Activated naive CD8-positive, alpha-beta T cell treated with anti-CD3 and anti-CD28 coated beads for 36 hours (primary cell): ENCODE measurements at places on chromosomes 13 and 19. TPM values are rescaled to one million over a fixed set of nuclear protein-coding genes. Genes with fewer than 3 reads are reported as not detected.

Gene ACP7
- not detected for total RNA-seq

Gene C13orf42
- not detected for total RNA-seq

Gene PCDH20
- total RNA-seq, result not detected

DNA sequence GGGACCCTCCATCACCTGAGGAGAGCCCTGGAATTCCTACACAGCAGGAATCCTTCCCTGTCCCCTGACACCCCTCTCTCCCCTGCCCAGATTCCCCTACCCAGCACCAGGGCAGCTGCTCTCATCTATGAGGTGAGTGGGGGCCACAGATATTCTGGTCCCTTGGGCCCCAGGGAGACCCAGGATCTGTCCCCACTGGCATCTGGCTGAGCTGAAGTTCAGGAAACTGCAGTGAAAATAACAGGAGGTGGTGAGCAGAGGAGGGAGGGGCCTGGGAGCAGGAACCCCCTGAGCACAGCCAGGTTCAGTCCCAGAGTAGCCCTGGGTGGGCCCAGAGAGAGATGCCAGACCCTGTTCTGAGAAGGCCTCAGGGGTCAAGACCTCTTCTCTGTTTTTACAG is 10.1 kb downstream of the CEACAM21 start:
- no peak for DNase-seq

- DNase-seq, result no peak
Measured at GRCh38 chr13:109785892-109786450, 412 bp downstream of the IRS2 start.

DNA sequence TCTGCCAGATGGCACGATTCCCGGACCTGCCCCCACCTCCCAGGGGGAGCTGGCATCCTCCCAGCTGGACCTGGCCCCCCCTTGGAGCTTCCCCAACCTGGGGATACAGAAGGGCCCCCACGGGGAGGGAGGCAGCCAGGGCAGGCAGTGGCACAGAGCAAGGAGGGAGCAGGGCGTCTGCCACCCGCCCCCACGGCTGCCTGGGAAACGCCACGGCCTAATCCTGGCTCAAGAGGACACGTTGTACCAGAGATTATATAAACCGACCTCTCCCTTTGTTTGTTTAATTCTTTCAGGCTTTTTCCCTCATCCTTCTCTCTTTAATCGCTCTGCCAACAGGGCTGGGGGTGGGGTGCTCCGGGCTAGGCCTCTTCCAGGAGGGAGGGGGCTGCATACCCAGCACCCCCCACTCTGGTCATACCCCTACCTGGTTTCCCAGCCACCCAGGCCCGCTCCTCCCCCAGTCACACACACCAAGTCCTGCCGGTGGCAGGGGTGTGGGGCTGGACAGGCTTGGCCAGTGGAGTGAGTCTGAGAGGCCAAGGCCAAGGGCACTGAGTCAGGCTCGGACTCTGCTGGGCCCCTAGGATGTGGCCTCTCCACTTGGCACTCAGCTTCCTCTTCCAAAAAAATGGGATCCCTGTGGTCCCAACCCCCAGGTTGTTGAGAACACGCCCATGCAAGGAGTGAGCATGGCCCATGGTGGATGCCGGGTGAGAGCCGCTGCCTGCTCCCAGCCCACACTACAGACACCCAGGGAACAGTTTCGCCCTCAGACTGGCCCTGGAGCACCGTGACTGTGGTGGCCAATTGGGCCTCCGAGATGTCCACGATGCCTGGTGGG is 29.5 kb upstream of the NFIC start:
- no peak for DNase-seq

DNA sequence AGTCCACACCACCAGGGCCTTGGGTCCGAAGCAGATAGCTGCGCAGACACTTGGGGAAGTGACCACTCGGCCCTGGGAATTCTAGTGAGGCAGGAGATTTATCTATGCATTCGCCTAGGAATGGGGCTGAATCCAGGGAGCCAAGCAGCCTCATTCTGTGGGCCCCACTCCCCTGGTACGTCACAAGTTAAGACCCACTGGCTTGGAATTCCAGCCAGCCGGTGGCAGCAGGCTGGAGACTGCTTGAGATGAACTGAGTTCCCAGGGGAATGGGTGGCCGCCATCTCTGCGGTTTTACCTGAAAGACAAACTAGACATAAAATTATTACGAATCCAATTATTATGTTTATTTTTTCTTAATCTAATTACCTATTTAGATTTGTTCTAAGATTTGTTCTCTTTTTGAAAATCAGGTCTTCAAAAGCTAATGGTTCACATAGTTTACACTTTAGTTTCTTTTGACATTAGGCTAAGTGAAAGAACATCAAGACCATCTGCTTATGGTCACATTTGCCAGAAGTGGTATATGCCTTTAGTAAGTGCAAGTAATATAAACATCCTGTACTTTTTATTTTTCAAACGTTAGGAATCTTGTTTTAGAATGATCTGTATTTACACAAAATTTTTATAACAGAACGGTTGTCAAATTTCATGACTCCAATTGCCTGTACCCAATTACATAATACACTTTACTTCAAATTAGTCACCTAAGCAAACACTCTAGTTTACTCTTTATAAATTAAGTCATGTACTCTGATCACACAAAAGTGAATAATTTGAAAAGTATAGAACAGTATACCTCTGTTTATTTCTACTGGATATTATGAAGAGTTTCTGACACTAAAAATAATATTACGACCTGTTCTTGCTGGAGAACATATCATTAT is 74.4 kb downstream of the SLITRK6 start:
- no peak for DNase-seq

- no peak for DNase-seq
Measured at GRCh38 chr13:46491641-46492040, 61.3 kb upstream of the LRCH1 start.

DNA sequence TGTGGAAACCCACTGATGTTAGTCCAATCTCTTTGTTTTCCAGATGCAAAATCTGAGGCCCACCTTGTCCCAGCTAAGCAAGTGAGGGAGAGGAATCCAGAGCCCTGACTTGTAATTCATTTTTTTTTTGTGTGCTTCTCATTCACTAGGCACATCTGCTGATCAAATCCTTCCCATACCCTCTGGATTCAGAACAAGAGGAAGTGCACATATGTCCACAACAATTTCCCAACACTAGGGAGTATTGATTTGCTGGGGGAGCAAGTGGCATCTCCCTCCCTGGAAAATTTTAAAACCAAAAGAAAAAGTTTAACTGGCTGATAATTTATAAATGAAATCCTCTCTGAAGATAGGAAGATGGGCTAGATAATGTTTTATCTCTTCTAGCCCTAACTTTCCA is 94.6 kb upstream of the RFC3 start:
- DNase-seq, result no peak

- DNase-seq, result no peak
Measured at GRCh38 chr19:55071129-55071502, 4.6 kb upstream of the EPS8L1 start.

DNA sequence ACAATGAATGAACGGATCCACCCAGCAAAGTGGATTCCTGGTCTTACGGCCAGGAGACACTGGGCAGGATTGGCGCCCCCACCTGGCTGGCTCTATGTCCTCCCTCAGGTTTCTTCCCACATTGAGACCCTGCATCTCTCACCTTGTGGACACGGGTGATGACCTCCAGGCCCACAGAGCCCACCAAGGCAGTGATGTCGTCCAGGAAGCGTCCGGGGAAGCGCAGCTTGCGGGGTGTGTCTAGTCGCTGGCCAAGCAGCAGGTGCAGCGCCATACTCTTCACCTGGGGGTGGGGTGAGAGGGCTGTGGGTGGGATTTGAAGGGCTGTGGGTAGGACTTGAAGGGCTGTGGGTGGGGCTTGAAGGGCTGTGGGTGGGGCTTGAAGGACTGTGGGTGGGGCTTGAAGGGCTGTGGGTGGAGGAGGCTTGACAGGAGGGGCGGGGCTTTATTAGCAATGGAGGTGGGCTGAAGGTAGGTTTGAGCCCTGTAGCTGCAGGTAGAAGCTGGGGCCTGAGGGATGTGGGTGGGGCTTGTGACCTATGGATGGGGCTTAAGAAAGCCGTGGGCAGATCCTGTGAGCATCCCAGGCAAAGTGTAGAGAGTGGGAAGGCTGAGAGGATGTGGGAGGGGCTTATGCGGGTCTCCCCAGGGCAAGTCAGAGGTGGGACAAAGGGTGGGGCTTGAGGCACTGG is 12.1 kb upstream of the ANGPTL8 start:
- no peak for DNase-seq
